Pulmonary artery endothelial cell (primary cell): ENCODE measurements at places on chromosomes 7 and 10. TPM values are rescaled to one million over a fixed set of nuclear protein-coding genes. Genes with fewer than 3 reads are reported as not detected.

- DNase-seq = no peak
These were observed 18.1 kb downstream of the MAD1L1 start for GRCh38 chr7:2214636-2215035.

DNA sequence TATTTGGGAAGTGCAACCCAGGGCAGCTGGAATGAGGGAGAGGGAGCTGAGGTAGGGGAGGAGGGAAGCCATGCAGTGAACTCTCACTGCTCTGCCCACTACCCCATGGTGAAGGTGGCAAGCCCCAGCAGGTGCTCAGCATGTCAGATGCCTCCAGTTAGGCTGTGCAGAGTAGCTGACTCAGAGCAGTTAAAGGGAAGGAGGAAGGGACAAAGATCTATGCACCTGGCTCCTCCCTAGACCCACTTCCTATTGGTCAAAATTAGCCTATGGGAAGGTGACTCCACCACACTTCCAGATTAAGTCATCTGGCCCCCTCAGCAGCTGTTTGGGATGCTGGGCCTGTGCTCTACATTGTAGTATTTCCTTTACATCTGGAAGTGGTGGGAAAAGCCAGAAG, 125.7 kb upstream of the MTPN start:
- DNase-seq = no peak

DNA sequence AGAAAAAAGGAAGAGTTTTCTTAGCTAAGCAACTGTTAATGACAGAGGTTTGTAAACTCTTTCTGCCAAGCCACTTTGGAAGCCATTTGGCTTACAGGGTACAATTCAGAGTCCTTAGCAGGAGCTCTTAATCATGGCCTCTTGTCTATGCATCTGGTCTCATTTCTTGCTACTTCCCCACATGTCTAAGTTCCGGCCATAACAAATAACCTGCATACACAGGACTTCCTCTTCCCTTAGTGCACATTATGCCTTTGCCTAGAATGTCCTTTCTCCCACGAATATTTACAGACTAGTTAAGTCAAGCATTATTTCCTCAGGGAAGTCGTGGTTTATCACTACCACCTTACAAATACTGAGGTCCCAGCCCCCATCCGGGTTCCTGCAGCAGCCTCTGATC, 8.6 kb upstream of the UPF2 start:
- DNase-seq = no peak

DNA sequence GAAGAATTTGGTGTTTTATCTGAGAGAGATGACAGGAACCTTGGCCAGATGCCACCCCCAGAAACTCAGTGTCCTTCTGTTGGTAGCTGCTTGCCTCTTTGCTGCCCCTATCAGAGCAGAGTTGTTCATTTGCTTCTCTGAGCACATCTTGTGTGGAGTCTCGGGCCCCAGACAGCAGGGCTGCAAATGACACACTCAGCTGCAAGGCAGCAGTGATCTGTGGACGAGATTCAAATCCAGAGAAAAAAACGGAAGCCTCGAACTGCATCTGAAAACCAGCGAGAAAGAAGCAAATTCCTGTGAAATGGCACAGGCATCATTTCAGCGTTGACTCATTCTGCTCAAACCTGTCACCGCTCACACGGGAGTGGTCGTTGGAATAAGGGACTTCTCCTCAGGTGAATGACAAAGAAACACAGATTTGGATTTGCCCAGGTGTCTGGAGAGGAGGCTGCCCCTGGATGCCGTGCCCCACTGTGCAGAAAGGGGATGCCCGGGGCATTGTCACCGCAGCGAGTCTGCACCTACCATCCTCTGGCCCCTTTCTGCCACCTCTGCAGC, 144.7 kb downstream of the PFKFB3 start:
- DNase-seq = no peak

DNA sequence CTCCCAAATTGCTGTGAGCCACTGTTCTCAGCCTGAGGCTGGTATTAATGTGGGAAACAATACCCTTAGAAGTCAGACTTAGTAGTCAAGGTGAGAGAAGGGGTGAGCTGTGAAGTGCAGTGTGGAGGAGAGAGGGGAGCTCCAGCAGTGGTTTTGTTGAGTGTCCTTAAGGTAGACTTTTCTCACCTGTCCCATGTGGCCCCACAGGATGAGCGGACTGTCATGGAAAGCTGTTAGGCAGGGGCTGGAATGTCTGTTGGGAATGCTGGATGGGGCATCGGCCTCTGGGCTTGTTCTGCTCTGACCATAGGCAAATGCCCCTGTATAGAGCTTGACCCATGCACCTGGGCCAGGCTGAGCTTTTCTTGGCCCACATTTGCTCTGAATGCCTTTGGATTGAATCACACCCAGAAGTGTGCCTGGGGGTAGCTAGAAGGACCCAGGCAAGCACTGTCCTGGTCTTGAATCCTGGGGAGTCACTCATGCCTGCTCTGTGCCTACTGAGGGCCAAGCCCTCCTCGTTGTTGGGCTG, 36.3 kb upstream of the SH2D4B start:
- no peak for DNase-seq

DNA sequence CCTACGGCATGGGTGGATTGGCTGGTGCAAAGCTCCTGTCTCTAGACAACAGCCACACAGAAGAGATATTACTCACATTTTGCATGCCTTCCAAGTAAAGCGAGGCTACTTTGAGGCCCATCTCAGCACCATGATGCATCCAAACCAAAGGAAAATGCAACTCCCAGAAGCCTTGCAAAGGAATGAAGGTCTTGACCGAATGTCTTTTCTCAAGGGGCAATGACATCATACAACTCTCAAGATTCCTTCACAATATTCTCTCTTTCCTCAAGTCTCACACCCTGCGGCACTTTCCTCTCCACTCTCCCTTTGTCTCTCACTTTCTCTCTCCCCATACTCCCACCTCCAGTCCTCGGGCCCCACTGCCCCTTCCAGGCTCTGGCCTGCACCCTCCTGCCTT, 44.8 kb upstream of the CPXM2 start:
- DNase-seq = no peak

- no peak for DNase-seq
These were observed 247.3 kb downstream of the SEMA3A start for GRCh38 chr7:83947260-83947659.

Gene CYP3A4
- total RNA-seq = not detected in 2 replicates

GRCh38 chr10:61294131-61294530, 159.1 kb downstream of the TMEM26 start:
- DNase-seq = no peak

Gene PAPSS2
- total RNA-seq = 74.2 and 74.3 TPM in 2 replicates

DNA sequence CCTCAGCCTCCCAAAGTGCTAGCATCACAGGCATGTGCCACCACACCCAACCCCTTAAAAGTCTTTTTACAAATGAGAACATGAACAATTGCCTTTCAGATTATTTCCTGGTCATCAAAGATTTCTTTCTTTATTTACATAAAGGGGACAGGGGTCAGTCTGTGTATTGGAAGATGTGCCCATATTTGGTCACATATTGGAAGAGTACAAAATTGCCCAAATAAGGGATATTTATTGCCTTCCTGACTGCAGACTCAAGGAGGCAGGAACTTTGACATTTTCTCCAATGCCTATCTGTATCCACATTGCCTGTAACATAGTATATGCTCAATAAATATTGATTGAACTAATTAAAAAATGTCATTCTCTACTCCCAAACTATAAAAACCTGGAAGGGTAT, 25.9 kb upstream of the HERPUD2 start:
- no peak for DNase-seq

DNA sequence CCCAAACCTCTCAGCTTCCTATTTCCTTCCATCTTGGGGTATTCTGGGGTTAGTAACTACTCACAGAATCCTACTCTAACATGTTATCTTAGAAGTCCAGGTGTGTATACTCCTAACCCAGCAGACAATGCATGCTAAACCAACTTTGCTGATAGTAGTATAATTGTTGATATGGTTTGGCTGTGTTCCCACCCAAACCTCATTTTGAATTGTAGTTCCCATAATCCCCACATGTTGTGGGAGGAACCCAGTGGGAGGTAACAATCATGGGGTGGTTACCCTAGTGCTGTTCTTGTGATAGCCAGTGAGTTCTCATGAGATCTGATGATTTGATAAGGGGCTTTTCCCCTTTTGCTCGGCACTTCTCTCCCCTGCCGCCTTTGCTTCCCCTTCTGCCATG, 135.1 kb downstream of the CHRM2 start:
- DNase-seq = no peak

Gene CYP2C19
- 0.07 TPM in 1 of 2 replicates, not detected in the other for total RNA-seq

Gene KCNH2
- 0.07 TPM in 1 of 2 replicates, not detected in the other for total RNA-seq

DNA sequence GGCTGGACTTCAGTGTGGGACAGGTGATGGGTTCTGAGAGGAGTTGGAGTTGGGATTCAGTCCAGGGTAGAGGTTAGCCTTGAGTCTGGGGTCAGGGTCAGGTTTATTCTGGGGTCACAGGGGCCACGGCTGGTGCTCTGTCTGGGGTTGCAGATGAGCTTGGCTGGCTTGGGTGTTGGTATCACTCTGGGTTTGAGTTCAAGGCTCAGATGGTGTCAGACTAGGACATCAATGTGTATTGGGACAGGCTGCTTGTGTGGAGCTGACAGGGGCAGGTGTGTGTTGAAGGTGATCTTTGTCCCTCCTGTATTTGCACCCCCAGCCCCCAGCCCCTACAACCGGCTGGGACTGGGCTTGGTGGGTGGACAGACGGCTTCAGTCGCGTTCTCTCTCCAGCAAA, 26.8 kb downstream of the TMEM270 start:
- DNase-seq = no peak

GRCh38 chr7:47511699-47512370, 70.1 kb downstream of the TNS3 start:
- no peak for DNase-seq

GRCh38 chr10:80131499-80131901, 1.0 kb upstream of the PLAC9 start:
- DNase-seq = no peak

Gene SLC39A12
- not detected in 2 replicates for total RNA-seq

DNA sequence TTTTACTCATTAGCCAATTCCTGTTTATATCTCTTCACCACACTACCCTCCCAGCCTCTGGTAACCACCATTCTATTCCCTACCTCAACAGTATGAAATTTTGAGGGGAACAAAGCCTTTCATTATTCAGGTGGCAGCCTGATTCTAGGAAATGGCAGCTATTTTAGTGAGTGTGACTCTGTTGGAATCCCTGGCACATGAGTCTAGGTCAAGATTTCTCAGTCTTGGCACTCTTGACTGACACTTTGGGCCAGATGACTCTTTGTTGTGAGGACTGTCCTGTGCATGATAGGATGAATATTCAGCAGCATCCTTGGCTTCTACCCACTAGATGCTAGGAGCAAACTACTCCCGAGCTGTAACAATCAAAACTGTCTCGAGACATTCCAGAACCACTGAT, 322.8 kb upstream of the PHYHIPL start:
- no peak for DNase-seq

DNA sequence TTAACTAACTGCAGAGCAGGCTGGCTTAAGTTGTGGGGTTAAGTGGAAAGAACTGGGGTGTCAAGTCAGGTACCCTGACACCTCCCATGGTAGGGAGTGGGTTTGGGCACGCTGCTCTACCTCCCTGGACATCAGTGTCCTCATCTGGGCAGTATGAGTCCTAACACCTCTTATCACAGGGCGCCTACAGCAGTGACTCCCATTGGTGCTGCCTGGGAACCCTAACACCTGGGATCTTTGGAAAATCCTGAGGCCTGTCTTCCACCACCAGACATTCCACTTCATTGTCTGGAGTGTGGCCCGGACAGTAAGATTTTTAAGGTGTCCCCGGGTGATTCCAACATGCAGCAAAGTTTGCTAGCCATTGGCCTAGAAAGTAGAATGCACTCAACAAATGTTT, 239.1 kb downstream of the SKAP2 start:
- DNase-seq = no peak

Gene MSMB
- not detected in 2 replicates for total RNA-seq
